ENCODE measurements at places on chromosomes 7 and 10. TPM values are rescaled to one million over a fixed set of nuclear protein-coding genes. Genes with fewer than 3 reads are reported as not detected.
A peak's percentile ranks its signal among the peaks of the same experiment; 100 is the strongest.

POLR1F gene
- 24.9 TPM for total RNA-seq

JCAD gene
- 0.66 TPM for total RNA-seq

WBP1L gene
- total RNA-seq = 24.5 TPM

GPR141 gene
- 0.55 TPM for total RNA-seq

ERVW-1 gene
- 0.09 TPM for total RNA-seq

CHRM2 gene
- total RNA-seq = not detected

ADAMTS14 gene
- total RNA-seq = 1.9 TPM

NCF1 gene
- 0.33 TPM for total RNA-seq

OR2A1 gene
- not detected for total RNA-seq

SLC13A4 gene
- 2.0 TPM for total RNA-seq

CASP2 gene
- 65.3 TPM for total RNA-seq

NPY gene
- total RNA-seq = not detected

ADAM12 gene
- total RNA-seq = 0.35 TPM

NME8 gene
- not detected for total RNA-seq

SPDYE8 gene
- not detected for total RNA-seq

ZNRF2 gene
- 17.1 TPM for total RNA-seq

DNA sequence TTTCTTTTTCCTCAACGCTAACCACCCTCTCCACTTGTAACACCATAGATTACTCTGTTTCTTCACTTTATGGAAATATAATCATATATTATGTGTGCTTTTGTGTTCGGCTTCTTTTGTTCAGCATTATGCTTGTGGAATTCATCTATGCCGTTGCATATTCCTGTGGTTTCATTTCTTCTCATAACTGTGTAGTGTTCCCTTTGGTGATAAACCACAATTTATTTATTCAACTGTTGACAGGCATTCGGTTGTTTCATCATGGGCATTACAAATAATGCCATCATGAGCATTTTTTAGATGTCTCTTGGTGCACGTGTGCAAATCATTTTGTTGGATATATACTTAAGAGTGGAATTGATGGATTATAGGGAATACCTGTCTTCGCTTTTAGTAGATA lies 12.1 kb downstream of the AVL9 start:
- DNase-seq = no peak

GRCh38 chr7:15839416-15840100 lies 153.1 kb upstream of the MEOX2 start:
- DNase-seq = peak; percentile 75

- DNase-seq = no peak
Measured at GRCh38 chr7:116888895-116889294, 26.5 kb downstream of the CAPZA2 start.

- DNase-seq = no peak
Measured at GRCh38 chr10:6297951-6298381, 95.2 kb downstream of the PFKFB3 start.

DNA sequence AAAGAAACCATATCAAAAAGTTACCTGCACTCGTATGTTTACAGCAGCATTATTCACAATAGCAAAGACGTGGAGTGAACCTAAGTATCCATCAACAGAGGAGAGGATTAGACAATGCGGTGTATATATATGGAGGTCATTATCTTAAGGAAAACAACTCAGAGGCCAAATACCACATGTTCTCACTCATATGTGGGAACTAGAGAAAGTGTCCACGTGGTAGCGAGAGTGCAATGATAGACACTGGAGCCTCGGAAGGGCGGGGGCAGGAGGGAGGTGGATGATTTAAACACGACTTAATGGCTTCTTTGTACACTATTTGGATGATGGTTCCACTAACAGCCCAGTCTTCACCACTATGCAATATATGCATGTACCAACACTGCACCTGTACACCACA lies 40.1 kb upstream of the RNF32 start:
- DNase-seq = no peak

GRCh38 chr7:117468174-117468573 lies 11.7 kb upstream of the CFTR start:
- DNase-seq = no peak

- DNase-seq = no peak
Measured at GRCh38 chr7:73573276-73573675, 5.1 kb downstream of the TBL2 start.

DNA sequence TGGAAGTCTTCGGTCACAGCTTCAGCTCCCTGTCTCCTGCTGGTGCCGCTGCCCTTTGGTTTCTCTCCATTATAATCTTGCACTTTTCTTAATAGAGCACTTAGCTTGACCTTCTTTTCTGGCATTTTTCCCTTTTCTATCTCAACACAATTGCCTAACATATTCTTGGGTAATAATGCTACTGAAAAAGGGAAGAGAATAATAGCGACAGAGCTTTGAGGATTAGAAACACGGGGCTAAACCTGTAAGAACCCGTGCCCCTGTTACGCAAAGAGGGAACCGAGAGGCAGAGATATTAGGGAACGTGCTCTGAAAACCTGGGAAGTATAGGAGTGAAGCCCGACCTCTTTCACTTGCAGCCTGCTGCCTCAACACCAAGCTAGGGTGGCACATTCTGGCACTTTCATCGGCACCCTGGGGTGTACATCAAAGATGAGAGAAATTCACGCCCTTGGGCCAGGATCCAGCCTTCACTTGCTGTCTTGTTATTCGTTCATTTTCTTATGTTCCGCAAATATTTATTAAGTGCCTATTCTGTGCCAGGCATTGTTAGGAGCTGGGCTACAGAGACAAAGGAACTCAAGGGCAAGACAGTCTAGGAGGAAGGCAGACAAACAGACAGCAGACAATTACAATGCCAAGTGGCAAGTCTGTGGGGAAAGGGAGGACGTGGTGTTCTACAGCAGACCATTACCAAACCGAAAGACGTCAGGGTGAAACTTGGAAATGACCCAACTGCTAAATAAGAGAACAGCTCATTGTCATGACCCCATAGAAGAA lies 33.0 kb upstream of the GALNTL5 start:
- DNase-seq = no peak

DNA sequence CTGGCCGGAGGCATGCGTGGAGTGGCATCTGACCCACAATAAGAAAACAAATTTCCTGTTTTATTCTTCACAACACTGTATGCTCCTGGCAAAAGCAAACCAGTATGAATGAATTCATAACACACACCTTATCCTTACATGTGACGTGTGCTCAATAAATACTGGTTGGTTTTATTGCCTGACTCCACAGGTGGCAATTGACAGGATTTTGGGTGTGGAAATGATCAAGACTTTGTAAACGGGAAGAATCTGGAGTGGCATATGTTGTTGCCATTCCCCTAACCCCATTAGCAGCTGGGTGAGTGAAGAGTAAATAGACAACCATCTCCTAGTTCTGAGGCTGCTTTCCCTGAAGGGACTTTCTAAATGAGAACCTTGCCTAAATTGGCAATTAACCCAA lies 215.5 kb upstream of the AOAH start:
- DNase-seq = no peak

GRCh38 chr10:60664859-60665258 lies 113.4 kb upstream of the CDK1 start:
- DNase-seq = no peak

- DNase-seq = no peak
Measured at GRCh38 chr7:1458683-1459511, at the start of gene MICALL2. Gene MICALL2 (minus strand): TSS chr7:1459470. CDS start chr7:1459326, 144 bp downstream.

DNA sequence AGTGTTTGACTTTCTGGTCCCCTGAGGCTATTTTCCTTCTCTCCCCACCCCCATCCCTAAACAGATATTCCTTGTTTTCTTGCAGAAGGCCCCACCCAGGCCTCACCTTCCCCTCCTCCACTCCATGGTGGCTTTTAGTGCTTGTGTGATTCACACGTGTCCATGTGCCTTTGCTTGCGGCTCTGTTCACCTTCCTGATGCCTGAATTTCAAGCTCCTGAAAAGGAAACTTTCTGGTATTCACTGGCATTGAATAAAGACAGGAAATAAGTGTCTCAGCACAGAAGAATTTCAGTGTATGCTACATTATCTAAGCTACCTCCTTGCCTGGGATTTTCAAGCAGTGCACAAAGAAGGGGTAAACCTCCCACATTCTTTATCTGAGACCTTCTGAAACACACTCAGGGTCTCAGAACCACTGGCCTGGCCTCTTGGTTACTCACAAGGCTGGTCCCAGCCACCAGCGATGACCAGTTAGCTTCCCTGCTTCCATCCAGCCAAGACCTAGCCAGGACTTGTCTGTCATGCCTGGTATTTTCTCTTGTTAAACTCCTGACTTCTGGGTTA lies 17.2 kb upstream of the UBE2H start:
- no peak for DNase-seq

- no peak for DNase-seq
Measured at GRCh38 chr10:67668448-67668847, 27.5 kb downstream of the CTNNA3 start.

GRCh38 chr10:24350070-24350921 lies 141.4 kb downstream of the KIAA1217 start:
- DNase-seq = no peak

- no peak for DNase-seq
Measured at GRCh38 chr10:200405-200804, 65.2 kb downstream of the ZMYND11 start.

- DNase-seq = no peak
Measured at GRCh38 chr10:15265558-15265957, 97.1 kb upstream of the NMT2 start.

- no peak for DNase-seq
Measured at GRCh38 chr7:133869556-133869955, 257.6 kb upstream of the LRGUK start.

DNA sequence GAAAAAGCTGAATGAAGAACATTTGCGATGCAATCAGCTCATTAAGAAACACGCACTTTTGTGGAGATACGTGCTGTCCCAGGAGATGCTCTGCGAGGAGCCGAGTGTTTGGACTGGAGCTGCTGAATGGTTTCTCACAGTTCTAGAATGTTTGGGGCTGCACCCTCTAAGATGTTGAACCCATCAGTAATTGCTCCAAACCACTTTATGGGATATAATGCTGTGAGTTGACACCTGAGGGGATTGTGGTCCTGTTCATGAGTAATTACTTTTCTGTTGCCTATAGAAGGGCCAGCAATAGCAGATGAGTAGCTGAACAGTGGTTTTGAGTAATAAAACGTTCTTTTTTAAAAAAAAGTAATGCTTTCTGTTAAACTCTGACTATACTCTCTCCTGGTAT lies 63.1 kb downstream of the IKZF1 start:
- no peak for DNase-seq

DNA sequence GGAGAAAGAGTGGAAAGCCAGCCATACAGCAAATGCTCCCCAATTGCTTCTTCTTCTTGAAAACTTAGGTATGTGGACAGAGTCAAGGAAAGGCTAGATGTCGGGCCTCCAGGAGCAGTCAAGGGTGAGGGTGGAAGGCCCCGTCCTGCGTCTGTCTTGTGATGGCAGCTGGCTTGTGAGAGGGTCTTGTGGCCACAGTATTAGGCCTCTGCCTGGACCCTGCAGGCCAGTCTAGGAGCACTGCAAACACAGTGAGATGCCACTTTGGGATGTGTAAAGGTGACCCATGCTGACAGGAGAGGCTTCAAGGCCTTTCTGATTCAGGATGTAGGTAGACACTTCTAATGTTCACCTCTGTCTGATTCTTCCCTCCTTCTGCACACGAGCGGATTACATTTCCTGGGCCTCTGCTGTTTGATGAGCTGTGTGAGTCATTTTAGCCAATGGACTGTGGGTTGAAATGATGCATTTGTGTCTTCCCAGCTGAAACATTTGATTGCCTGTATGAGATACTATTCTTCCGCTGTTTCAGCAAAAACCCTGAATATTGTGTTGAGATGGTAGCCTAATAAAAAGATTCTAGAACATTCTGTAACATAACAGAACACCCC lies 135.4 kb downstream of the EMX2 start:
- no peak for DNase-seq

- DNase-seq = no peak
Measured at GRCh38 chr10:126917375-126917774, 12.1 kb downstream of the DOCK1 start.

DNA sequence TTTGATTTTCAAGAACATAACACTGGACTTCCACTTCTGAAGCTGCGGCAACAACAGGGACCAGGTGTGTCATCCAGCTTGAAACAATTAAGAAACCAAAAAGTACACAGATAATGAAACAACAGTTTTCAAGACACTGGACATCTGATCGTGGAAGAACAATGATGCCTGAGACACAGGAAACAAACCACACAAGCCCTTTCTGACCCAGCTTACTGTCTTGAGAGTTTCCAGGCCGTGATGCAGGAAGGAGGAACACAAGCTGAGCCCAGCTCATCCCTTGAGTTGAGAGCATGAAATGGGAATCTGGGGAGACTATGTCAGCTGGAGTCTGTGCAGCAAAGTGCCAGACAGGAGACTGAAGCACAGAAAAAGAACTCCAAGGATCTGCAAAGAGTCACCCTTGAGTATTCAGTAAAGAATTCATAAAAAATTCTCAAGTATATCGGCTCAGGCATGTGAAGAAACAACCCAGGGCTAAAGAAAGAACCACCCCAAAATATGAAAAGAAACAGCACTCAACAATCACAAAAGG lies 91.6 kb downstream of the RNF32 start:
- DNase-seq = no peak

DNA sequence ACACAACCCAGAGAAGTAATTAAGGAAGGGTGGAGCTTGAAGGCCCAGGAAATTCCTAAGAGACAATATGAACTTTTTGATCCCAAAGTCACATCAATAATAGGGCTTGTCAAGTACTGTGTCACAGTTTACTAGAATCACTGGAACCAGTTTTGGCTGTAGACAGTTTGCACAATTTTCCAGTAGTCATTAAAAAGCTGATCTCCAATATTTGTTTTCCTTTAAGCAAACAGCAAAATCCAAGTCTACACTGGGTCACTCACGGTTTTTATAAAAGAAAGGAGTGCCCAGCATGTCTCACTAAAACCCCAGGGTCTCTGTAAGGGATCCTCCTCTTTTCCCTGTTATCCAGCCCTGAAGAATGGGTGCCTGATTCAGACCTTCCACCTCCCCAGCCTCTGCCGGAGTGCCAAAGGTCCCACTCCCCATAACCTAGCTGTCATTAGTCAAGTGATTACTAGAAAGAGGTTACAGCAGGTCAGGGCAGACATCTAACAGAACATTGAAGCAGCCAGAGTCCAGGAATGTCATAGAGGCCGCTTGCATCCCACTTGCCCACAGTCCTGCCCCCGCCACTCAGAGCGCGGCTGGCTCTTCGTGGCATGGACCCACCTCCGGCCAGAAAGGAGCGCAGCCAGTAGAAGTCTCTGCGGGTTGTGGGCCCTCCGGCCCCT lies 552 bp downstream of the SLC25A16 start:
- DNase-seq = no peak

DNA sequence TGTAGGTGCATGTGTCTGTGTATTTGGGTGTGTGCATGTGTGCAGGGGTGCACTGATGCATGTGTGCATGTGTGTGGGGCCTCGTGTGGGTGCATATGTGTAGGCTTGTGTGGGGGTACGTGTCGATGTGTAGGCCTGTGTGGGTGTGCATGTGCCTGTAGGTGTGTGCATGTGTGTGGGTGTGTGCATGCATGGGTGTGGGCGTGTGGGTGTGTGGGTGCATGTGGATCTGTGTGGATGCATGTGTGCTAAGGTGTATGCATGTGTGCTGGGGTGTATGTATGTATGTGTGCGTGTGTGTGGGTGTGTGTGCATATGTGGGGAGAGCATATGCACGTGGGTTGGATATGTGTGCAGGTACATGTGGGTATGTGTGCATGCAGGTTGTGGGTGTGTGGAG lies 73.2 kb downstream of the NKX6-2 start:
- no peak for DNase-seq

GRCh38 chr10:122140941-122141623 lies 130.0 kb upstream of the BTBD16 start:
- DNase-seq = no peak

- no peak for DNase-seq
Measured at GRCh38 chr7:73810998-73811360, 19.8 kb upstream of the CLDN4 start.

GRCh38 chr10:103512591-103513379 lies 19.3 kb downstream of the NEURL1 start:
- DNase-seq = peak; percentile 24

All from H9 (cell line).